Dermis microvascular lymphatic vessel endothelial cell (primary cell): ENCODE measurements at places on chromosomes 4 and X.

GRCh38 chrX:153887385-153887784, 1.4 kb upstream of the L1CAM start:
- no peak for DNase-seq

- DNase-seq: no peak
Observed at GRCh38 chrX:12648995-12649394, 142.2 kb upstream of the PRPS2 start.

DNA sequence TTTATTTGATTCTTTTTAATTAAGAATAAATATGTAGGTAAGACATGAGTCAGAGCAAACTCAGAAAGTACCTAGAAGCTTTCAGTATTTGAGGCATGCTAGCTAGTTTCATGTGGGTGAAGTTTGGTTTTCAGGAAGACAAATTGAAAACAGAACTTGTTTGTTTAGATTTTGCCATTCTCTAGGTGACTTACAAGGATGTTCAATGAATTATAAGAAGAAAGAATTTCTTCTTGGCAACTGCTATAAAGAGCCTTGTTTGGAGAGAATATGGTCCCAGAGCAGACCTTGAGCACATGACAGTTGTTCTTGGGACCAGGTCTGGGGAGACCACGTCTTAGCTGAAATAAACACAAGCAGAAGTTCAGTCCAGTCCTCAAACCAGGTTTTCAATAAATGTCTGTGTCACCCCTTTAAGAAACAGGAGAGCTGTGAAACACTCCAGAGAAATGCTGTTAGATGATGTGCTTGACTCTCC, 38.0 kb upstream of the IL21 start:
- DNase-seq: no peak

GRCh38 chr4:113556382-113557134, 205.0 kb downstream of the CAMK2D start:
- DNase-seq: no peak

DNA sequence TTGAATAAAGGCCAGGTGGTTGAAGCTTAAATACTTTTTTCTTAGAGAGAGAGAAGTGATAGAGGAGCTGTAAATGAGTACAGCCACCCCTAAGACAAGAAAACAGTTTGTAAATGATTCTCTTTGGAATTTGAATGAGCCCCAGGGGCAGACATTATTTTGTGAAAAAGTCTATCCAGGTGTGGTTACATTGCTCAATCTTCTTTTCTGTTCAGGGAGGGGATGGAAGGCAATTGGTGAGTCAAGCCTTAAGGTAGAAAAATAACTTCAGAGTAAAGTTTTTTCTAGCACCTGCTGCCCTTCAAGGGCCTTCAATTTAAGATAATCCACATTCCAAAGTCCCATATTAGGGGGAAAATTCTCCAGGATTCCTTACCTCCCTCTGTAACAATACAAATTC, 646.7 kb downstream of the PDHA2 start:
- DNase-seq: no peak

GRCh38 chrX:116449156-116449555, 12.8 kb downstream of the SLC6A14 start:
- no peak for DNase-seq

- no peak for DNase-seq
Observed at GRCh38 chr4:108371282-108371681, 202.6 kb upstream of the LEF1 start.

- DNase-seq: no peak
Observed at GRCh38 chr4:176709417-176709816, 83.3 kb downstream of the VEGFC start.

- DNase-seq: no peak
Observed at GRCh38 chrX:72340626-72341025, 34.9 kb upstream of the CITED1 start.

DNA sequence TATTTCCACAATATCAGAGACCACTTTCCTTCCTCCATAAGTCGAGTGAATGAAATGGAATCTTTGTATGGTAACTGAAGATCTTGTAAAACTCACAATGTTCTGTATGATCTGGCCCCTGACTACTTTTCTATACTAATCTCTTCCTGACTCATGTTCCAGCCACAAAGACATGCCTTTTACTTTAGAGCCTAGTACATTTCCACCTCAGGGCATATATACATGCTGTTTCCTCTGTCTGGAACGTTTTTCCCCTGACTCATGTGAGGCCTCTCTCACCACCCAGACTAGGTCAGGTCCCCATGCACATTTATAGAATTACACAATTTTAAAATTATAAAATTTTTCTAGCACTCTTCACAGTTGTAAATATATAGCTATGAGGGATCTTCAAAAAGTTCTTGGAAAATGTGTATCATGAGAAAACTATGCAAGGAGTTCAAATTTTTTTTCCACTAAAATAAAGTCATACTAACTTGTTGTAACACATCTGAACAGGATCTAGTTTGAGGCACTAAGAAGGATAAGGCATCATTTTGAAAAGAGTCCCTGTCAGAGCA, 208.8 kb downstream of the SH2D1A start:
- DNase-seq: no peak

- no peak for DNase-seq
Observed at GRCh38 chrX:113269203-113269602, 428.6 kb upstream of the AMOT start.

DNA sequence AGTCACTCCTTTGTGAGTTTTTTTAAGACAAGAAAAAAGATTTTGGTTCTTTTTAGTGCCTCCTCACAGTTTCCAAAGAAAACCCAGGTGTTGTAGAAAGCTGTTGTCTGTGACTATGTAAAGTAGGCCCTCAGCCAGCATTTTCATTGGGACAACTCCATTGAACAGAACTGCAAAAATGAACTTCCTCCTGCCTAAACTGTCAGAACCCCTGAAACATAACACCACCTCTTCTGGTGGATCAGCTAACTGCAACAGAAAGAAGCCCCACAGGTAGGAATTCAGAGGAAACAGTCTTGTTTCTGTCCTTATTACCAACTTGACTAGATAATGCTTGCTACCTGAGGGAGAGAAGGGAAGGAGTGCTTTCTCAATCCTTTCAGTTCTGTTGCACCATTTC, 3.4 kb upstream of the ATP11C start:
- DNase-seq: no peak

DNA sequence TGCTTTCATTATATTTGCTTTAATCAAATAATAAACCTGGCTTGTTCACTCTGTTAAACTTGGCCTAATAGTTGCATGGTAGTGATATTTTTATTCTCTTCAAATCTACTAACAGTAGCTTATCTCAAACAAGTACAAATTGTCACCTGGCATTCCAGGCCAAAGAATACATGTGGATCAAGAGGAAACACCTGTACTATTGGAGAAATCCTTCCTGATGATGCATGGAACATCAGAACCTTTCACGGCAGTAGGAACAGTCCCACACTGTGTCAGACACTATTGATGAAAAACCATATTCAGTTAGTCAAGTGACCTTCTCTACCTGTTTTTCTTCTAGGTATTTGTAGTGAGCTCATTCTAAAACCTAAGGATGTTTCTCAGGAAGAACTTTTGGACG, 17.0 kb downstream of the MTHFD2L start:
- peak; percentile 87 for DNase-seq

DNA sequence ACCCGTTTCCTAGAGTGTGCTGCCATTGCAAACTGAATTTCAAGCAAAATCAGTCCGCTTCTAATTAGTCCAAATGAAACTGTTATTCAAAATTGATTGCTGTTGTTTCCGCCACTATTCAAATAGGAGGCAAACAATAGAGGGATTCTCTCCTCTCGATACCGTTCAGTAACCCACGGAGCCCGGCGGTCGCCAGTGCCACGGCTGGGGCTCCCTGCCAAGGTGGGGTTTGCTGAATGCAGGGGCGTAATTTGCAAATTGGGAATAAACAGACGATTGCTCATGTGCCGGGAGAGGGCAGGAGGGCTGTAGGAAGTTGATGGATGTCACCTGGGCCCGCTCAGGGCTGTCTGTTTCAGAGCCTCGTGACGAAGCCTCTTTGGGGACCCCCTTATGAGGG, 8.8 kb downstream of the ADRA2C start:
- DNase-seq: no peak

DNA sequence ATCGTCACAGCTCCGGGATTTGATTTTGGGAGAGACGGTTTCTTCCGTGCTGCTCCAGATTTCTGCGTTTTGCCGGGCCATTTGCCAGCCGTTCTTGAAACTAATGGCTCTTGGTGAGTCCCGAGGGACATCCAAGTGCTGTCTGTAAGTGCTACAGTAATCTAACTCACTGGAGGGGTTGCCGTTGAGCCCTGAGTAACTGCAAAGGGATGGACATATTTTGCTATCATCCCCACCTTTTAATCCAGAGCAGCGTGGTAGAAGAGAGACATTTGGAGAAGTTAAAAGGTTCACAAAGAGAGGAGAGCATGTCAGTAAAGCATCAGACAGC, 88.9 kb upstream of the PDLIM3 start:
- DNase-seq: no peak

DNA sequence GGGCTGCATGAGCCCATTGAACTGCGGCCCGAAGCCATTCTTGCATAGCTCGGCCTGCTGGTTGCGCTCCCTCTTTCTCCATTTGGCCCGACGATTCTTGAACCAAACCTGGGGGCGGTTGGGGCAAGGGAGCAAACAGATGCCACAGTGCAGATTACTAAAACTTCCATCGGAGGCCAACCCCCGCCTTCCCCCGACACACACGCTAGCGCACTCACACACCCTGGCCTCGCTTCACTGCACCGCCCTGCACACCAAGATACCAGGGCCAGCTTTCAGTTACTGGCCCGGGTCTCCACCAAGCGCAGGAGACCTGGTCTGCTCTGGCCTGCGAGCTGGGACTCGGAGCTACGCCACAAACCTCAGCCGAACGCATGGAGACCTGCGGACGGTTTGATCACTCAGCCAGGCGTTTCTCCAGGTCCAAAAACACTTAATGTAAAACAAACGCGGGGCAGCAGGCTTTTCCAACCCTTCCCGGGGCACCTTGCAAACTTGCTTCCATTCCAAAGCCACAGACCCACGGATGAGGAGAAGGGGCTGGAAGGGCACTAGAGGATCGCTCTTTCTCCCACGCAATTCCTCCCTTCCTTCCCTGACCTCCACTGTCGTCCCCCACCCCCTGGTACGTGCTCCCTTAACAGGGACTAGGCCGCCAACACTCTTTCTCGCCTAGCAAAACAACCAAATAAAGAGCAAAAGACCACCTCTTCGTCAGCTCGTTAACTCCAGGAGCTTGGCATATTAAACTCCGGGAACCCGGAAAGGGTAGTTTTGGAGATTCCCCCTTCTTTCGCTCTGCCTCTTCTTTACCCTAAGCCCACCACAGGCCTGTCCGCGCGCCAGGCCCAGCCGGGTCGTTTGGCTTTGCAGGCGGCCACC, 4.1 kb downstream of the PITX2 start:
- DNase-seq: no peak

DNA sequence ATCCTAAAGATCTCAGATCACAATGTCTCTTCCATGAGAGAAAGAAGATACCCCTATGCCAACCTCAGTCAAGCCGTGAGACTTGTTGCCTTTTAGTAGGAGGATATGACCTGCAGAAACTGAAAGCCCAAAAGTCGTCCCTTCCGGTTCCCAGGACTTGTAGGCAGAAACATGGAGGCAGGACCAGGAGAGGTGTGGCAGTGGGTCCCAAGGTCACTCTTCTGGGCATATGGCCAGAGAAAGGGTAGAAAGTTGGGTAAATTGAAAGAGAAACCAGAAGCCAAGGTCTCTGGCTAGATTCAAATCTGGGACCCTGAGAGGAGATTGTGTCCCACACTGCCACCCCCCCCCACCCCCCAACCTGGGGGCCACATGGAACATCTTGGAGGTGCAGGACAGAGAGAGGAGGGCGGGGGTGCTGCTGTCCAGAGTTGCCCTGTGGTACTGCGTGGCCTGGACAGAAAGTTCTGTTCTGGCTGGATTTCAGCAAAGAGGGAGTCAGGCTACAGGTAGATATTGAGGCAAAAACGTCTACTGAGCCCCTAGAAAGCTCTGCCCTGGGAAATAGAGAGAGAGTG, 55.4 kb downstream of the DDX3X start:
- no peak for DNase-seq

- DNase-seq: peak; percentile 45
Observed at GRCh38 chrX:15956681-15957080, 102.1 kb upstream of the AP1S2 start.

DNA sequence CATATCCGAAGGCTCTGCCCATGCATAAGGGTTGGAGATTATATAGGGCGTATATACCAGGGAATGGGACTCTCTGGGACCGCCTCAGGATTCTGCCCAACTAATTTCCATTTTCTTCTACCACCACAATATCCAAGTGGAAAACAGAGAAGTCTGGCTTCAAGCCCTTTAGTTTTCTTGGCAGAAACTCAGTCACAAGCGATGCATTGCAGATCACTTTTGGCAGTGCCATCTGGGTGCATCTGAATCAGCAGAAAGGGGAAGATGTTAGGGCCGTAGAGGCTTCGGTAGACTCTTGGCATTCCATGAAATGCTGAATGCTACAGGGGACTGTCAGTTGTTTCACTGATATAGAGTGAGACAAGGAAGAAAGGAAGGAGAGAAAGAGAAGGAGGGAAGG, 94.1 kb upstream of the FAM9B start:
- no peak for DNase-seq

- DNase-seq: no peak
Observed at GRCh38 chrX:10936976-10937375, 174.2 kb upstream of the HCCS start.
